ENCODE measurements at places on chromosomes 7 and 10.
A peak's percentile ranks its signal among the peaks of the same experiment; 100 is the strongest.

DNA sequence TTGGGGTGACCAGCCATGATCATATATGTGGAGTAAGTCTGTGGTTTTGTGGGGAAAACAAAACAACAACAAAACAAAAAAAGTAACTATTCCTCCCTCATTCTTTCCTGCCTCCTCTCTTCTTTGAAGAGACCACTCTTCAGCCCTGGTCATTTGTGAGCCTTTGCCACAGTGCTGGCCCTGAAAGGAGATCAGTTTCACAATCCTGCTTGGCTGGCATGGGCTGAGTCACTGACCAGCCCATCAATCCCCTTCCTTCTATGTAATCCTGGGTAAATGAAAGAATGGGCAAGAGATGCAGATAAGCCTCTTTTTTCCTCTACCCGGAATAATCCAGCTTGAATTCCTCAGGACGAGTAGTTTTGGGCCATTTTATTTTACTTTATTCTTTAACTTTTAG, 13.6 kb downstream of the CSTF2T start:
- DNase-seq = no peak

- no peak for DNase-seq
These were observed 11.4 kb downstream of the IRF5 start for GRCh38 chr7:128948976-128949760.

- no peak for DNase-seq
These were observed 134.3 kb upstream of the ZMIZ1 start for GRCh38 chr10:78934532-78934898.

GRCh38 chr7:113649556-113649955, 269.3 kb downstream of the PPP1R3A start:
- no peak for DNase-seq

DNA sequence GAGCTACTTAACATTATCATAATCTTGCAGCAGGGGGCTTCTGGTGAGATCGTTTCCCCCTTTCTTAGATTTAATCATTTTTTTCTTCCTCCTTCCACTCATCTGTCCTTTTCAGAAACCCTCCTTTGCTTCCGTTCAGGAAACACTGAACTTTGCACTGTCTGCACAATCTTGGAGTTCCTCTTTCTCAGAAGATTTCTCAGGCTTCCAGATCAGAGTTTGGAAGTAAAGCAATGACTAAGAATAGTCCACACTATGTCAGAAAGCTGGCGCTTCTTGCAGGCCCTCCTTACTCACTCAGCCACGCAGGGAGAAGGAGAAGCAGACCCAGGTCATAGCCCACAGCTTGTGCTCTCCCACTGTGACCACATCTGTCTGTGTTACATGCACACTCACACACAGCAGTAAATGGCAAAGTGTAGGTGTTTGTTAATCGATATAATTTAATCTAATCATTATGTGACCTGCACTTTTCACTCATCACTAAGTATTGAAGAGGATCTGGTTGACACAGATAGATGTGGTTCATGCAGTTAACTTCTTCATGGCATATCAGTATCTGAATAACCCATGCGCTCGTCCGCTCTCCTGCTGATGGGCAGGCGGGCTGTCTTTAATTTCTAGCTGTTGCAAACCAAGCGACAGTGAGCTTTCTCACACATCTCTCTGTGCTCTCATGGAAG, 30.2 kb downstream of the ALOX5 start:
- DNase-seq = no peak

DNA sequence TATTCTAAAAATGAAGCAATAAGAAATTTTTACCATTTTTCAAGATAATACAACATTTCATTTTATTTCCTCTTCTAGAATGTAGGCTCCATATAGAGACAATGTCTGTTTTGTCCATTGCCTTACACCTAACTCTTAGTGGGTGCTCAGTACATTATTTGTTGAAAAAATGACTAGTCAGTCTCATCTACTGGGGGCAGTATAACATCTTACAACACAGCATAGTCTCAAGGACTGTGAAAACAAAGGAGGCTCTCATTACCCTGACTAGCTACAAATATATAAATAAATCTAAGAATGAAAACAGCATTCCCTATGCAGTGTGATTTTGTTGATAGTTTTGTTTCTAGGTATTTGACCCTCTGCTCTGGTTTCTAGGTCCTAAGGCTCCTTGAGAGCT, 11.6 kb downstream of the CRPPA start:
- no peak for DNase-seq

DNA sequence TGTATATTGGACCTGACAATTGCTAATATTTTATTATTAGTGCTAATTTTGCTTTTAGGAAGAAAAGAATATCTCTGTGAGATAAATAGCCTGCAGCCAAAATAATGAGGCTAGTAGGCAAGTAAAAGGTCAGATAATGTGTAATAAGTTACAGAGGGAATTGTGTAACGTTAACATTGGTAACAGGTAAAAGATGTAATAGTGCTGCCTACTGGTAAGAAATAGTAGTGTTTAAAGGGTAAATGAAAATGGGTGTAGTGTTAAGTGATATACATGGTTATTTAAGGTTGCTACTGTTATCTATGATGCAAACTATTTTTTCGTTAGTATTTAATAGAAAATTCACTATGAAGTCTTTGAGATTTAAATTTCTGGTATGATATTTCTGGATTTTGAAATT, 9.2 kb upstream of the FOXP2 start:
- DNase-seq = no peak

DNA sequence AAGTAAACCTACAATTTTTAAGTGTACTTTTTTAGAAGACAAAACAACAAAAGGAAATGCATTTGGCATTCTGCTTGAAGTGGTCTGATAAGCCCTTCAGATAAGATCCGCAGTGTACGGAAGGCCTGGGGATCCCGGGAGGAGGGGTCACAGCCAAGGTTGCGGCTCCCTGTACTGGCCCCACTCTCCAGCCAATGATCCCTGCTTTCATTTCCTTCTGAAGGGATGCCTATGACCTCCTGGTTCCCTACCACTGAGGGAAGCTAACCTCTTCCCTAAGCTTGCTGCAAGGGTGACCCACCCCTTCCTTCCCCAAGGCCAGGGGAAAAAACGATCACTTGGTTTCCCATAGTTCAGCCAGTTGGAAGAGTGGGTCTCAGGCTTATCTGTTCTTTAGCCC, 5.3 kb downstream of the DENND2A start:
- DNase-seq = no peak

DNA sequence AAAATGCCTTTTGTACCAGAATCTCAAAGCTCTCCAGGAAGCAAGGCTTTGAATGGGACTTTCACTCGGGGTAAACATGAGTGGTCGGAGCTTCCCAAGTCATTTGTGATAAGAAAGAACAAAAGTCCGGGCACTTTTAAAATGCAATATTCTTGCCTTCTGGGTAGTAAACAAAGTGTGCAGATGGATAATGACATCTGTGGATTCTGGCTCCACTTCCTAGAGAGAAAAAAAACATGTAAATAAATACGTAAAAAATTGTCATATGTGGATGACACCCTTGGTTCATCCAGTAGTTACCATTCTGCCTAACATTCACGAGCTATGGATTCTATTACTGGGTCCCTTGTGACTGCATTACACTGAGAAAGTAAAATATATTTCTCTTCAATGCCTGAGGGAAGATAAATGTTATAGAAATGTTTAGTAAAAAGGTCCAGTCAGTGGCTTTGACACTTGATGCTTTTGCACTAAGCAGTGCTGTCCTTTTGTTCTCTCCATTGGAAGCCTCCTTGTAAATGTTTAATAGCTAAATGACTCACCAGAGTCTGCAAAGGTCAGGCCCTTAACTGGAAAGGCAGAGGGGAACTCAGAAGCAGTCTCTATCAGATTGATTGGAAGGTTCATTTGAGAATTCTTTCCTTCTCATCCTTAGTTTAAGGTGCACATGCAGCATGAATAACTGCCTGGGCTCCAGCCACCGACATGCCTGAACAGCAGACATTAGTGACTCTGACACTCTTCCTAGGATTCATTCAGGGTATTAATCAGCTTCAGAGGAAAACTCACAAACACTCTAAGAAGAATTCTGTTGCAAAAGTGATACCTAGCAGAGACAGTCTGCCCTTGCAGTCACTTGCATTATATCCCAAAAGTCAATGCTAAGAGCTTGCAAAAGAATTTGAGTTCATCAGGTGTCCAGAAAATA, 11.7 kb upstream of the EDRF1 start:
- no peak for DNase-seq

- no peak for DNase-seq
These were observed 144.5 kb downstream of the SLC25A13 start for GRCh38 chr7:96177353-96177752.

GRCh38 chr7:29243910-29244655, 49.5 kb downstream of the CHN2 start:
- DNase-seq = peak; percentile 7

DNA sequence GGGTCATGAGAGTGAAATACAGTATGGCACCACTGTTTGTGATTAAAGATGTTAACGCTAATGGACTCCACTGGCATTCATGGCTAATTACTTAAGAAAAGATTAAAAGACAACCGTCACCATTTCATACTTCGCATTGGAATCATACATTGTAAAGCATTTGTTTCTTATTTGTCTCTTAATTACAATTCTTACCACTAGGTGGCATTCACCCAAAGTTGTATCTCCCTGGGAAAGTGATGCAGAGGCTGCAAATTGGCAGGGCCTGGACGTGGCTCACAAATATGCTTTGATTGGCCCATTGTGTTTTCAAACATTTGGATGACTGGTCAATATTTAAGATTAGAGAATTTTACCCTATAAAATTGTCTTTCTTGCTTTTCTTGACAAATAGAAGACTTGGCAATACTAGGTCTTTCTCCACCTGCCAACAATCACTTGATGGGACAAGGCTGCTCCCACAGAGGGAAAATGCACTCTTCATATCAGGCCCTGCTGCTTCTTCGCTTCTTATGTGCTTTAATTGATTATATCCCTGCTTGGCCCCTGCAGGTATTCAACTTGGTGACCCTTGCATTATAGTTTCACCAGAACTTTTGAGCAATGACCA, 72.1 kb upstream of the STARD3NL start:
- DNase-seq = no peak

- DNase-seq = no peak
These were observed 48.9 kb upstream of the STARD3NL start for GRCh38 chr7:38129162-38129561.

GRCh38 chr7:96589038-96589437, 120.6 kb downstream of the SEM1 start:
- DNase-seq = no peak
